Hair follicle dermal papilla cell (primary cell): ENCODE measurements at places on chromosomes 12 and 14. TPM values are rescaled to one million over a fixed set of nuclear protein-coding genes. Genes with fewer than 3 reads are reported as not detected.

The RNASE7 gene
- total RNA-seq, result not detected in 2 replicates

The ADCY4 gene
- 24.2 and 35.5 TPM in 2 replicates for total RNA-seq

The SMAGP gene
- 31.5 TPM in 2 replicates for total RNA-seq

The CCDC196 gene
- not detected in 2 replicates for total RNA-seq

The TEAD4 gene
- total RNA-seq, result 18.9 and 26.1 TPM in 2 replicates

The KRT73 gene
- not detected in 2 replicates for total RNA-seq

The KRT85 gene
- total RNA-seq, result not detected in 2 replicates

The OVCH1 gene
- not detected in 2 replicates for total RNA-seq

The NAA30 gene
- 17.1 and 22.2 TPM in 2 replicates for total RNA-seq

The RASSF9 gene
- total RNA-seq, result 2.3 and 3.2 TPM in 2 replicates

The MSI1 gene
- total RNA-seq, result not detected in 2 replicates

The TC2N gene
- 0.81 and 0.97 TPM in 2 replicates for total RNA-seq

The FGD6 gene
- total RNA-seq, result 13.7 and 21.3 TPM in 2 replicates

The KRT80 gene
- total RNA-seq, result 0.24 and 1.1 TPM in 2 replicates

The NKX2-1 gene
- total RNA-seq, result not detected in 2 replicates
